ENCODE measurements at places on chromosomes 7 and 10.

GRCh38 chr7:136138991-136139390, 161.8 kb upstream of the MTPN start:
- DNase-seq = no peak

DNA sequence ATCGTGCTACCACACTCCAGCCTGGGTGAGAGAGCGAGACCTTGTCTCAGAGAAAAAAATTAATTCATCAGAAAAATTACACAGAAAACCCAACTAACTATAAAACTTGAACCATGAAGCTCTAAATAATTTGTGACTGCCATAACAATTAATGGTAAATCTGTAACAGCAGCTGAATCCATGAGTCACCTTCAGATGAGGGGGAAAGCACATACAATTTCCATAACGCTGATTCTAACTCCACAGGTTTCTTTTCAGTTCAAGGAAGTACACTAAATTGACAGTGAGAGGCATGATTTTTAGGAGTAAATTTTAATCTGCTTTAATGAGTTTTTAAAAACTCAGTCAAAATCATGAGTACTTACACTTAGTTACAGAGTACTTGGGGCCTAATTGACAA, 120.1 kb upstream of the NOBOX start:
- DNase-seq = no peak

DNA sequence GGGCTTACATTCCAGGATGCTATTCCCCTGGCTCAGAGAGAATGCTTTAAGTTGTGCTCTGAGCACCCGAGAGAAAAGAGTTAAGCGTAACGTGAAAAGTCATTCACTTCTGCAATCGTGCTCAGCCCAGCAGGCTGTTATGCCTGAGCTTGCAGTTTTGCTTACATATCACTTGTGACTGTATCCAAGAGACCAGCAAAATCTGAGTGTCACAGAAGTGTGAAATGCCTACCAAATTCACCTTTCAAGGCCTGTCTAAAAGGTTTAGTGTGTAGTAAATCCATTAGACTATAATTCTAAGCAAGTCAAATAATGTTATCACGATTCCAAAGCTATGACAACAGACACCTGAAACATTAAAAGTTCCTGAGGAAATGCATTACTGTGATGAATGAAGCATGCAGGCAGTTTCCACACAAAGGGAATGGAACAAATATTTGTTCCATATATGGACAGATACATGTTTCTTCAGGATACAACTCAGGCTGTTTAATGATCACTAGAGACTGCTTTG, 20.1 kb downstream of the ITGB1 start:
- no peak for DNase-seq

- no peak for DNase-seq
Measured at GRCh38 chr7:16815001-16815400, 10.2 kb upstream of the AGR2 start.
